Stimulated activated CD8-positive, alpha-beta memory T cell treated with anti-CD3 and anti-CD28 coated beads, Interleukin-4, amount 100 ng/mL, for 1 hour (primary cell): ENCODE measurements at places on chromosomes 11 and 22.

- no peak for DNase-seq
These were observed 110.1 kb upstream of the TTC12 start for GRCh38 chr11:113204280-113204679.

DNA sequence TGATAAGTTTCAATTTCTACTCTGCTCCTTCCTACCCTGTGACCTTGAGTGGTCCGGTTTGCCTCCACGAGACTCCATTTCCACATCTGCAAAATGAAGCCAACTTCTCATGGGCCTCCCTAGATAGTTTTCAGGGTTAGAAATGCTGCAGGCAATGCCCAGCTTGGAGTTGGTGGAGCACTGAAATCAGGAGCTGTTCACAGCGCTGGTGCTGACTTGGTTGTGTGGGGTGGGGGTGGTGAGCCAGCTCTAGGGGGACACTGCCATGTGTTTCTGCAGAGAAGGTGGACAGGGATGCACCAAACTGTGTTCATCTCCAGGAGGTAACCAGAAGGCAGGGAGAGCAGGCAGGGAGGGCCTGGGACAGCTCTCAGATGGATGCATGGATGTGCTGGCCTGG, 37.0 kb downstream of the SGSM1 start:
- no peak for DNase-seq

- no peak for DNase-seq
These were observed at the start of gene UPK3A for GRCh38 chr22:45284705-45285262. UPK3A (plus strand) TSS chr22:45284949; CDS start chr22:45285014, 65 bp downstream.

DNA sequence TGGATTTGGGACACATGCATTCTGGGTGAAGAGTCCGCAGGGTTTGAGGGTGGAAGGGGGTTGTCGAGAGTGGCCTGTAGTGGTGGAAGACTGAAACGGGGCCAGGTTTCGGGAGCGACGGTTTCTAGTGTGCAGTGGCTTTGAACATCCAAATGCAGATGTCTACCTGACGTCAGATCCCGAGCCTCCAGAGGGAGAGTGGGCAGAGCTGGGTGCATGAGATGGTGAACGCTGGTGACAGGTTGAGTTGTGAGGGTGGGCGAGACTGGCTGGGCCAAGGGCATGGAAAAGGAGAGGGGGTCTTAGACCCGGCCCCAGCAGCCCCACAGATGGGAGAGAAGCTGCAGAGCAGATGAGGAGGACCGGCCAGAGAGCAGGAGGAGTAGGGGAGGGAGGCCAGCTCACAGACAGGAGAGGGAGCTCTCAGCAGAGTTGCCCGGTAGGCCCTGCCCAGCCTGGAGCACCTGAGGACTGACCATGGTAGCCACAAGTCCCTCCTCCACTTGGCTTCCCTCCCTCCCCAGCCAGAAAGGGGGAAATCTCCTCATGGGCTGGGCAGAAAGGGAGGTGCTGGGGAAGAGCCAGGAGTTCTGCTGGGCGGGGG, 14.2 kb downstream of the KCNJ4 start:
- DNase-seq: no peak

GRCh38 chr22:37995460-37995859, 11.1 kb upstream of the SOX10 start:
- no peak for DNase-seq

DNA sequence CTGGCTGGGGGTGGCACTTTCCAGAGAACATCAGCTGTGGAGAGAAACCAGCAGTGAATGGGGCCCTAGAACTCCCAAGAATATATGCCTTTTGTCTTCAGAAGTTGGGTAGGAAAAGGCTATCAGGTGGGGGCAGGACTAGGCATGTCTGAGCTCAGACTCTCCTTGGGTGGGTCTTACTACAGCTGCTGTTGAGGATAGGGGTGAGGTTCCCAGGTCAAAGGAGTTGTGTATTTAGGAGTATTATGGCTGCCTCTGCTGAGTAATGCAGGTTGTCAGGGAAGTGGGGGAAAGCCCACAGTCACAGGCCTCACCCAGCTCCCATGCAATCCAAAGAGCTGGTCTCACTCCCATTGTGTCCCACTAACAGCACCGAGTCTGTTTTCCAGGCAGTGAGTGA, 26.1 kb downstream of the SLC22A9 start:
- DNase-seq: no peak

DNA sequence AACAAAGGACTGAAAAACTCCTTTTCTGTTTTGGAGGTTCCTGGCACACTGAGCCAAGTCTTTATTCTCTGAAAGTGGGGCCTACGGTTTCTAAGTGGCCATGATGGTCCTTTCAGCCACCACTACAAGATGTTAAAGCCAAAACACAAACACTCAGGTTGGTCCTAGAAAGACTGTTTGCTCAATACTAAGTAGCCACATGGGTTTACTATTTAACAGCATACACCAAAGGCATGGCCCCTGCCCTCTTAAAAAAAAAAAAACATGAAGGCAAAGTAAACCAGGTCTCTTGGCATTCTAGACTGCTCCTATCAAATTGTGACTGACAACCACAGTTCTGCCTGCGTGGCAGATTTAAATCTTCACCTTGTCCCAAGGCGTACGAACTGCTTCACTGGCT, 123.6 kb upstream of the BID start:
- no peak for DNase-seq

DNA sequence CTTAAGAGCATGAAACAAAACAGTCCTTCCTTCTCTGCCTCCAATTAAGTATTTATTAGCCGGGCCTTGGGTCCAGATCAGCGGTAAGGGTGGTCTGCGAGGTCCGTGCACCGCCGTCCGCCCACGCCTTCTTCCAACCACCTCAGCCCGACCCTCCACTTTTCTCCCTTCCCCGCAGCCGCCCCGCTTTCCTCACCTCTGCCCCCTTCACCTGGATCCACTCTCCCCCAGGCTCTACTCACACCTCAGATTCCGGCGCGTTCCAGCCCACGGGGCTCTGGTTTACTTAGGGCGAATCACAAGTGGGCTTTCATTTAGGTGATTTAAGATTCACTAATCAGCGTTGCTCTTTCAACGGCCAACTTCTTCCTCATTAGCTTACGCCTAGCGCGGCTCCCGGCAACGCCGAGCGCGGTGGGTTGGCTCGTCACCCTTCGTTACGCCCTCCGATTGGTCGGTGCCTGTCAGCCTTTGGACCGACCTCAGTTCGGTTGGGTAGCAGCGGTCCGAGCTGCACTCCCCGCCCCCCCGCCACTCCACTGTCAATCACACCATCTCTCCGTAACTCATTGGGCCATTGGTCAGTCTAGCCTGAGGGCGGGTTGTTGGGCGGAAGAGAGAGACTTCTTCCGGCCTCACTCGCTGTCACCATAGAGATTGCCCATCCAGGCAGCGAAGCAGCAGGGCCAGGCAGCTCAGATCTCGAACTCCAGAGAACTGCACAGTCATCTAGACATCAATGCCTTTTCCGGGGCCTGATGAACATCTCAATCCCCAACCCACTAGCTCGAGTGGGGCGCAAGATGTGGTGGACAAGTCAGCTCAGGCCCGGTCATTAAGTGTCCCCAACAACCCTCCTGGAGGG, at the start of gene TMEM218:
Gene TMEM218, minus strand, starts transcription at position 284 of the 865 bp plus-strand sequence. CDS start 9,385 bp downstream, outside the sequence.
- DNase-seq: peak; percentile 91

DNA sequence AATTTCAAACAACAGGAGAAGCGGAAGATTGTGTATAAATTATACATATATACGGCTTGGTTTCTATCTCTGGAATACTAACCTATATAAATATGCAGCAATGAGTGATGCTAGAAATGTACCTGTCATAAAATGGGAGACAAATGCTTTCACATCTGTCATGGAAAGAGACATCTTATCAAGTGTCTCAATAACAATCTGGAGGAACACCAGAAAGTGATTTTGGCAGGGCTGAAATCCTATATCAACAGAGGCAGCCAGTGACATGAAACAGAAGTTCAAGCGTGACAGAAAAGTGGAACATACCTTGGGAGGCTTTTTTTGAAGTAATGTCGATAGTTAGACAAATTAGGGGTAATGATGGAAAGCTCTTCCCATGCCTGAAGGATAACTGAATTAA, 834.6 kb downstream of the JRKL start:
- no peak for DNase-seq

- no peak for DNase-seq
These were observed 1068.5 kb downstream of the BRD1 start for GRCh38 chr22:48758881-48759875.

GRCh38 chr22:28627791-28628190, 51.8 kb downstream of the TTC28 start:
- no peak for DNase-seq

DNA sequence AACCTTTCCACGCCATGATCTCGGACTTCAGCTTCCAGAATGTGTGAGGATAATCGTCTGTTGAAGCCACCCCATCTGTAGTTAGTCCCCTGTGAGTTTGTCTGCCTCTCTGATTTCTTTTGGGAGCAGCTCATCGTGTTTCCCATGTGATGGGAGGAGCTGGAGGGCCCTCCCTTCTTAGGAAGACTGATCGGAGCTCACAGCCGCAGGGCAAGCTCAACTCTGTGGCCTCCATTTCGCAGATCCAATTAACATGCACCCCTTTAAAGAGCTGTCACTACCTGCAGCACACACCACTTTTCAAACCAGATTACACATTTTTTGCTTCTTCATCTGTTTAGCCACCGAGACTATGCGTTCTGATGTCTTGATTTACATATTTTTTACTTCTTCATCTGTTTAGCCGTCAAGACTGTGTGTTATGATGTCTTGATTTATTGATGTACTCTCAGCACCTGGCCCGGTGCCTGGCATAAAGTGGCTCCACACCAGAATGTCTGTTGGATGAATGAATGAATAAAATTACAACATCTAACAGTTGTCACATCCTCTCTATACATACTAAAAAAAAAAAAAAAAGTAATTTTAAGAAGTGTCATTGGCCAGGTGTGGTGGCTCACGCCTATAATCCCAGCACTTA, 14.9 kb upstream of the PPFIA1 start:
- DNase-seq: no peak

- no peak for DNase-seq
These were observed 54.9 kb downstream of the LINC01488 start for GRCh38 chr11:69536406-69536805.

DNA sequence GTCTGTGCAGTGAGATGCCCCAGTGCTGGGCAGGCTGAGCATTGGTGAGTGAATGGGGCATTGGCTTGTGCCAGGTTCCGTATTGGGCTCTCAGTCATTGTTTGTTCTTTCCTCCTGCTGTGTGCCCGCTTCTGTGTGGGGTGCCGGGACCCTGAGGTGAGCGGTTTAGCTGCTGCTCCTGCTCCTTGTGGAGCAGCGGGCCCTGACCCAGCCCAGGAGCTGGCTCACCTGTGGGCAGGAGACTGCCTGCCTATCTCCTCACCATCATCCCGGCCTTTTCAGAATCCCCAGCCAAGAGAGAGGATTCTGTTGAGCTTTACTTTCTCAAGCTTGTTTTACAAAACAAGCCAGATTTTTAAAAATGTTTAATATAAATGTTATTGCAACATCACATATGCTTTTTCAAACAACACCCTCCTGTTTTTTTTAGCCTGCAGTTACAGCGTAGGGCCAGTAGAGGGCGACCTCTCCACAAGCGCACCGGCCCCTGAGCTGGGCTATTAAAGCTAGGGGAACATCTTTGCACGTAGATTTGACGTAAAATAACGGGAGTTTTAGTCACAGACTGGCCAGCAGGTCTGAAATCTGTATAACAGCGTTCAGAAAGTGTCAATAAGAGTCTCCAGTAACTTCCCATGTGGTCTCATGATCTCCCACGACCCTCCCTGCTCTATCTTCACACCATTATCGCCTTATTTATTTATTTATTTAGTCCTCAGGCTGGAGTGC, 25.1 kb upstream of the RELT start:
- DNase-seq: peak; percentile 40

GRCh38 chr11:32005786-32006416, 85.0 kb upstream of the RCN1 start:
- DNase-seq: no peak

GRCh38 chr11:70721006-70721405, 322.7 kb downstream of the CTTN start:
- DNase-seq: no peak

DNA sequence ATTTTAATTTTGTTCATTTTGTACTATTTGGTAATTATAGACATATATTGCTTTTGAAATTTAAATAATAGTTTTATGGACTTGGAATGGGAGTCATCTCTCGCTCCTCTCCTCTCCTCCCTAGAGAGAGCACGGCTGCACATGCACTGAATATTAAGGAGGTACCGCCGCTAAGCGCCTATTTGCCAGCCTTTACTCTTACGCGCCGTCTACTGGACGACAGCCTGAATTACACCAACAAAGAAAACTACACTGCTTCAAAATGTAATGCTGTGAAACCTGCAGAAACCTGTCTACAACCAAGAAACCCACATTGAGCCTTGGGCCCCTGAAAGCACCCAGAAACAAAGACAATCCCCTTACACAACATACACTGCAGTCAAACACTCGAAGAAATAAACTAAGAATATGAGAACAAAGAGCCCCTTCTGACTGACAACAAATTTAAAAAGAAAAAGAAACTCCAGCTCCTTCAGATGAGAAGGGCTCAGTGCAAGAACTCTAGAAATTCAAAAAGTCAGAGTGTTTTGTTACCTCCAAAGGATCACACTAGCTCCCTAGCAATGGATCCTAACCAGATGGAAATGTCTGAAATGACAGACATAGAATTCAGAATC, 737.2 kb downstream of the LRRC4C start:
- DNase-seq: no peak

GRCh38 chr22:30572840-30573593, 1.4 kb downstream of the GAL3ST1 start:
- no peak for DNase-seq

GRCh38 chr11:32905028-32905667, 12.5 kb downstream of the QSER1 start:
- DNase-seq: no peak

DNA sequence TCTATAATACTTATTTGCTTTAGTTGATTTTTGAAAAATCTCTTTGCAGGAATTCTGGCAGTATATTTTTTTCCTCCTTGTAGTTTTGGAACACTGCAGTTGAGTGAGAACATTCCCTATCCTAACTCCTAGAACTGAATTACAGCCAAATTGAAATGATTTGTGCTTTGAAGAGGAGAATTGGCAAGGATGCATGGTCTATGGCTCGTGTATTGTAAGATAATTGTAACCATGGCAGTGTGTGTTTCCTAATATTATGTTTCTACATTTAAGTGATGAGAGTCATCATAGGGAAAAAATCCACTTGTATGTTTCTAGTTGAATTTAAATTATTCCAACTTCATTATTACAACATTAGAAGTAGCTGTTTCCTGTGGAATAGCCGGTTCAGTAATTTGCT, 80.9 kb upstream of the MYO18B start:
- no peak for DNase-seq

DNA sequence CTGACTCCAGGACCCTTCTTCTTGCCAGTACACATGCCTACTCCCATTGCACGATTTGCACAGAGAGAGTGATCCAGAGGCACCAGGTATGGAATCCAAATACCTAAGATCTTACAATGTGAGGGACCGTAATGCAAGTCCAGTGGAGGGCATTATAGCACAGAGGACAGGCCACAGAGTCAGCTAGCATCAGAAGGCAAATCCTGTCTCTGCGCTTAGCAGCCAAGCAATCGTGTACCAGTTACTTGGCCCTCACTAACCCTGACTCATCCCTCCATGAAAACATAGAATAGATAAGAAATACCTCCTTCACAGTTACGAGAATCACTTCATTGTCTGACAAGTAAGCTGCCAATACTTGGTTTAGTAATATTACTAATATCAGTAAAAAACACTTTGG, 69.7 kb upstream of the SLC6A5 start:
- no peak for DNase-seq

- no peak for DNase-seq
These were observed 3.4 kb upstream of the NHERF4 start for GRCh38 chr11:119181677-119182412.
